Choroid plexus epithelial cell (primary cell): ENCODE measurements at places on chromosomes 2 and 18.

DNA sequence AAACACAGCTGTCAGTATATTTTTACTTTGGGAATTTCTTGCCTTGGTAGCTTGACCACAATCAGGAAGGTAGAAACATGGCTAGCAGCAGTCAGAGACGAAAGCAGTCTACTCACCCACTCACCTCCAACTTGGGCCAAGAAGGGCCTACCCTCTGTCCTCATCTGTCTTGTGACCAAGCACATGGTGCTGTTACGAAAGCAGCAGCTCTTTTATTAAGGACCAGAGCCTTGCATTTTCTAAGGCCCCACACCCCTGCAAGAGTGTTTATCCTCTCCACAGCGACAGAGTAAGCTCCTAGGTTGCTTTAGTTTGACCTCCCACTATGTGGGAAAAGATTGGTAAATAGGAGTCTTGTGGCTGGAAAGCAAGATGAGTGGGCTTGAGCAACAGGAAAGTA is 31.3 kb upstream of the MSTN start:
- peak; percentile 74 for DNase-seq

DNA sequence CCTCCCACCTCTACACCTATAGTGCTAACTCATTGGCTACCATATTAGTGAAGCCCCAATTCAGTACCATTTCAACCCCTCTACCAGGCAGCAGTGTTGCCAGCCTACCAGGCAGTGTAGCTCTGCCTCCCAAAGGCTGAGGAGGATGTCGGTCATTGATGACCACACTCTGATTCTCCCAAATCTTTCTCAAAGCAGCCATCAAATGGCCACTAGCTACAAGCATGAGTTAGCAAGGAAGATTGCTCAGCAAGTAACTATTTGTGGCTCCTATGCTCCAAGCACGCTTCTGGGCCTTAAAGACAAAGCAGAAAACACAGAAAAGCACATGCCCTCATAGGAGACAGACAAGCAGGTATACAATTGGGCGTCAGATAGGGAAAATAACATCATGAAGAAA is 42.7 kb upstream of the AFF3 start:
- no peak for DNase-seq

- peak; percentile 44 for DNase-seq
Observed at GRCh38 chr2:43276962-43277391, 50.6 kb upstream of the ZFP36L2 start.

GRCh38 chr2:172698041-172698863 is 37.4 kb upstream of the RAPGEF4 start:
- DNase-seq = peak; percentile 85

- no peak for DNase-seq
Observed at GRCh38 chr2:102321941-102322719, 10.8 kb downstream of the IL1RL1 start.

DNA sequence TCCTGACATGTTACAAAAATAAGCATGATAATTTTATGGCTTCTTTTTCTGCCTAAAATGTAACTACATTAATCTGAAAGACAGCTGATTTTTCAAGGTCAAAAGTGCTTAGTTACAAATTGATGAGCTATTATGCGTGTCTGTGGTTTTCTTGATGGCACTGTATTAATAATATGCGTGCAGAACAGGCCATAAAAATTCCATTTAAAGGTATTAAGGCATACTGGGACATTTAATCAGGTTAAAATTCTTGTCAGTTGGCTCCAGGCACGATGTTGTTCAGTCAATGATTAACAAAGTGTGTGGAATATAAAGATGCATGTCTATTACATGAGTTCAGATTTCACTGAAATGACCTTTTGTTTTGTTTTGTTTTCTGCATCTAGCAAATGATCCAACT is 420.1 kb upstream of the ZNF804A start:
- DNase-seq = no peak

DNA sequence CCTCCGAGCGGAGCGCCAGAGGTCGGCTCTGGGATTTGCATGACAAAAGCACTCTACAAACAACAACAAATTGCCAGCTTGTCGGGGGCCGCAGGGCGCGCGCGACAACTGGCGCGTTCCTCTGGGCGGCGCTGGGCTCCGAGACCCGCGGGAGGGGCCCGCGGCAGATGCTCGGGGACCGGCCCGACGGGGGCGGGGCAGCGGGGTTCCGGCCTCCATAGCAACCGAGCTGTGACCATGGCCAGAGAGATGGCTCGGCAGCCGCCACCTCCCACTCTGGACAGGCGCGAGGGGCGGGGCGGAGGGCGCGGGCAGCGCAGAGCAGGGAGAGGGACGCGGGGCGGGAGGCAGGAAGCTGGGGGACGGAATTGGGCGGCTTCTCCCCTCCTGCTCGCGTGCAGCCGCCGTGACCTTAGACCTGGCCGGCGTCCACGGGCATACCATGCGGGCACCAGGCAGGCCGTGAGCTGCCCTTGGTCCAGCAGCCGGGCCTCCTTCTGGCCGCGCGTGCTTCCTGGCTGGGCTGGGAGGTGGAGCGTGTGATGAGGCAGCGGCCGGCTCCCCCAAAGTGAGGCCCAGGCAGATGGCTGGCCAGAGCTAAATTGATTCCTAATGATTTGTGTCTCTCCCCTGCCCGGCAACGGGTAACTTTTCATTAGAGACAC is 171.5 kb downstream of the CELF4 start:
- peak; percentile 30 for DNase-seq

- no peak for DNase-seq
Observed at GRCh38 chr18:35639296-35639695, 57.8 kb downstream of the GALNT1 start.

DNA sequence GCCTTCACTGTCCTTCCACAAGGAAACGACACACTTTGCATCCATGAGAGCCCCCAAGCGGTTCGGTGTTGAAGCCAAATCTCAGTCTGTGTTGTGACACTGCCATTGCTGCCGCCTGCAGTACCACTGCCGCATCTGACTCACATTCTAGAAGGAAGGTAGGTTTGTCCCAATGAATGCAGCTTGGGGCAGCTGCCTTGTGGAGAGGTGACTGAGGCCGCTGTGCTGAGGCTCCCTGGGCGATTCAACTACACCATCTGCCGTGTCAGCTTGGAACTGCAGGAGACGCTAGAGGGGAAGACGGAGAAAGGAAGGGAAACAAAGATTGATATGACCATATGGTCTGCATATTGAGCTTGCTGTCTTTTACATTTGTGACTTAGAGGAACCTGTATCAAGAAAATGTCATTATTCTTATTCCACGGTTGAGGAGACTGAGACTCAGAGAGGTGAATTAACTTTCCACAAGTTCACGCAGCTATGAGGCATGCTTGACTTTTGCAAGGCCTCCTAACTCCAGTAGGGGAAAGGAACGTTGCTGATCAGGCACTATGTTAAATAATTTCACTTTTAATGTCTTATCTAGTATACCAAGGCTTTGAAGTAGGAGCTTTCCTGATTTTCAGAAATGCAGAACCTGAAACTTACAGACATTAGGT is 43.5 kb upstream of the LMAN1 start:
- peak; percentile 80 for DNase-seq

GRCh38 chr2:207437524-207438143 is 92.1 kb upstream of the CREB1 start:
- DNase-seq = no peak

DNA sequence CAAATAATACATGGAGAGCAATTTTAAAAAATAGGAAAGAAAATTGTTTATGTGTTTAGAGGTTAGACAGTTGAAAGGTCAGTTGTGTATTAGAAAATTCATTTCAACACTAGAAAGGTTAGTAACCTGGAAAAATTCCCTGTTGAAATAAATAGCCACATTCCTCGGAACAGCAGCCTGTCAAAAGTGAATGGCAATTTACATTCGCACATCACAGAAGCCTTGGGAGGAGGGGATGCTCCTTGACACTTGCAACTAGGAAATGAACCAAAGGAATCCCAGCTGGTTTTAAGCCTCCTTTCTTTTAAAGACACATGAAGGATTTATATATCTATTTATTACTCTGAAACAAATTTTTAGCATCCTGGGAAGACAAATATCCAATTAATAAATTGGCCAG is 653.5 kb upstream of the LRRTM4 start:
- DNase-seq = no peak

DNA sequence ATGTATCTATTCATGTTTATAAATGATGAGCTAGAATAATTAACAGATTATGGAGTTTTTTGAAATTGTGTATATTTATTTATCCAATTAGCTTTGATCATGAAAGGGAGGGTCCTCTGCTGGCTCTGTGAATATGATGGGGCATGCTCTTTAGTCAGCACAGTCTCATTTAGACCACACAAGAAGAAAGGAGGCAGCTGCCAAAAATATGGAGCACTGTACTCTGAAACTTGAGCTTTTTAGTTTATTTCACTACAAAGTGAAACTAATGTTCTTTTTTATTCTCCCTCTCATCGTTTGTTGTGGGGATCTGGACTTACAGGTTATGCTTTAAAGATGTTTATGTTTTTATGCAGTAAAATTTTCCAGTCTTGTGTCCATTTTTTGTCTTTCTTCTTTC is 266.9 kb upstream of the GULP1 start:
- peak; percentile 36 for DNase-seq

GRCh38 chr2:83155826-83156225 is 1303.3 kb downstream of the SUCLG1 start:
- DNase-seq = no peak

DNA sequence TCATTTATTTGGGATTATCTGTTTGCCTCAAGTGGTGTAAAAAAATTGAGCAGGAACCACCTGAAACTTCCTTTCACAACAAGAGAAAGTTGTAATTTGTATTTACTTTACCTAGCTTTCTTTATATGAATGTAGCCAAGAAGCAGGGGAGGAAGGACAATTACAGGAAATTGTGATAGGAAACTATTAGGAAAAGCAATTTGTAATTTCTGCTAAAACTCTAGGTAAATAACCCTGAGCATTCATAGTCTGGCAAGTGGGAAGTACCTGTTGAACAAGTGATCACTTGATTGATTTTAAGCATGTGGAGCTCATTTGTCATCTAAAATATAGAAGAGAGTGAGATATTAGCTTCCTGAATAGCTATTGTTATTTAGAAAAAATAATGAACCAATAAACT is 5.0 kb downstream of the TFPI start:
- no peak for DNase-seq

DNA sequence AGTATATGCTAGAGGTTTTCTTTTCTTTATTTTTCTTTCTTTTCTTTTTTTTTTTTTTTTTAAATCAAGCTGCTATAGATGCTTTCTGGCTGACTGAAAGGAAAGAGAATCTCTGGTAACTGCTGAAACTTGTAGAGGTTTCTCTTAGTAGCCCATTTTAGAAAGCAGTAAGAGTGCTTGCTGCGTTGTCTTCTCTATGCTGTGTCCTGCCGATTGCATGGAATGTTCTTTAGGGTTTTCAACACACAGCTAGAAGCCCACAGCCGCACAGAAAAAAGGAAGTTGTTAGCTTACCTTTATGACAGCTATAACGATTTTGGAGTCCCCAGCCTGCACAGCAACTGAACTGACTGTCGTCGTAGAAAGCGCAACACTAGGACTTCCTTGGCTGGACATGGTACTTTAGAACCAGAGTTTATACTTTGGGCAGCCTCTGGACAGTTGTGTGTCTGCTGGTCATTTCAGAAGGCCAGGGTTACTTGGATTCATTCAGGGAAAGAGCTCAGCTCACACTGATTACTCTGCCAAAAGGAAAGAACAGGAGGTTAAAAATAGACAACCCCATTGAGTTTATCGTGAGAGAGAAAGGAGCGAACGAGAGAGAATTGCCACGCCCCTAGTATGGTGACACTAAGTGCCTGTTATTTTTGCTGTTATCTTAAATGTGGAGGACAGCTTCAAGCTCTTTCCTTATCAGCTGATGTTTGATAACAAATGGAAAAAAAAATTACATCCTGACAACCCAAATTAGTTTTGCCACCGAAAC is at the start of gene CCDC141:
CCDC141 (minus strand) TSS at position 592 of the 766 bp plus-strand sequence; CDS start at position 396, 196 bp downstream.
- no peak for DNase-seq

DNA sequence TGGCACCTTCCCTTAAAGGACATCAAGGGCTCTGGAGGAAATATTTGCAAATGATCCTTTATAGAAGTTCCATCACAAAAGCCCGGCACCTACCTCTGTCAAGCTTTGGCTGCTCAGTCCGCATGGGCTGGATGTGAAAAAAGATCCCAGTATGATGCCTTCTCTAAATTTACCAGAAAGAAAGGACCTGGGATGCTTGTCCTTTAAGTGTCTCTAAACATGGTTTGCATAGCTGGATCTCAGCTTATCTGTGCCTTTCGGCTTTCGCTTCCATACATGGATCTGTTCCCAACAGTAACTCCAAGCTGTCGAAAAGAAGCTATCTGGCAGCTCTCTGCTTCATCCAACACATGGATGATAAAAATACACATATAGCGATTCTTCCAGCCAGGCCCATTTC is 60.4 kb upstream of the SLC8A1 start:
- DNase-seq = peak; percentile 43

- peak; percentile 31 for DNase-seq
Observed at GRCh38 chr2:219430633-219431615, 3.7 kb upstream of the SPEG start.

DNA sequence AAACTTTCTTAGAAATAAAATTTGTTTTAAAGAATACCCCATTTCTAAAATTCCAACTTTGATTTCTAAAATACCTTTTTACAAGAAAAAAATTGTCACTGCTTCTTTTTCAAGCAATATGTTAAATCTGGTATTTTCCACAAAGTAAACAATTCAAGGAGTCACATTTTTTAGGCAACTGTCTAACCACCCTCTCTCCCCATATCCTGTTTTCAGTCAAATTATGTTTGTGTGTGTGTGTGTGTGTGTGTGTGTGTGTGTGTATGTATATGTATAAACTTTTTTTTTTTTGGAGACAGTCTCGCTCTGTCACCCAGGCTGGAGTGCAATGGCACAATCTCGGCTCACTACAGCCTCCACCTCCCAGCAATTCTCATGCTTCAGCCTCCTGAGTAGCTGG is 59.3 kb downstream of the ADNP2 start:
- DNase-seq = no peak

- DNase-seq = no peak
Observed at GRCh38 chr2:85401844-85402243, 8.3 kb downstream of the CAPG start.

DNA sequence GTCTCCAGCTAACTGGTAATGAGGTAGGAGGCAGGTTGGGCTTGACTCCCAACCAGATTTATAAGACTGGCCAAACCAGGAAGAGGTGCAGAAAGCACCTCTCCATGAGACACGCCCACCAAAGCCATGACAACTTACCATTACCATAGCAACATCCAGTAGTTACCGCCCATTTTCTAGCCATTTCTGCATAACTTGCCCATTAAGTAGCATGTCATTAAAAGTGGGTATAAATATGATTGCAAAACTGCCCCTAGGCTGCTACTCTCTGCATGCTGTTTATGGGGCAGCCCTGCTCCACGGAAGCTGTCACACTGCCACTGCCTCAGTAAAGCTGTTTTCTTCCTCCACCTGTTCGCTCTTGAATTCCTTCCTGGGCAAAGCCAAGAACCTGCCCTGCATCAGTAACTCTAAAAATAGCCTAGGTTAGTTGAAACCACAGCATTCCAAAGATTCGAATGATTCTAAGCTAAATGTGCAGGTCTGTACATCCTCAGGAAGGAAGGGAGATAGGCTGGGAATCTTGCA is 131.9 kb downstream of the ATL2 start:
- no peak for DNase-seq

GRCh38 chr18:47522359-47522758 is 270.9 kb upstream of the SKOR2 start:
- DNase-seq = no peak

- DNase-seq = no peak
Observed at GRCh38 chr2:6952101-6952500, 34.9 kb downstream of the RNF144A start.

- no peak for DNase-seq
Observed at GRCh38 chr2:156708051-156708450, 271.9 kb downstream of the GPD2 start.
